ENCODE measurements at places on chromosomes 7 and 10.

GRCh38 chr10:123559066-123559822, 106.9 kb upstream of the GPR26 start:
- DNase-seq, result no peak

DNA sequence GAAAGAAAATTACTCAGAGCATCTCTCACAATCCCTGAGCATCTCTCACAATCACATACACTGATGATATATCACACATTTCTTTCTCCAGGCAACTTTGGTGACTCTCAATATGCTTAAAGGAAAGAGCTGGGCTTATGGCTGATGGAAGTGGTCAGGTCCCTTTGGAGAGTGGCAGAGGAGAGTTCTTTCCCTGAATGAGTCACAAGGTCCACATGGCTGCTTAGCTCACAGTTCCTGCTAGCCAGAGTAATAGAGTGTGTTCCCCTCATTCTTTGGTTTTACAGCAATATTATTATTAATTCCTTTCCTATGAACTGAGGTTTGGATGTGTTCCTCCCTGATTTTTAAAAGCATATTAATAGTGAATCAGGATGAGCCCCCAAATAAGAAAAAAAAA, 287.4 kb downstream of the C7orf25 start:
- no peak for DNase-seq

GRCh38 chr10:100553929-100554328, 18.2 kb downstream of the HIF1AN start:
- DNase-seq, result no peak

DNA sequence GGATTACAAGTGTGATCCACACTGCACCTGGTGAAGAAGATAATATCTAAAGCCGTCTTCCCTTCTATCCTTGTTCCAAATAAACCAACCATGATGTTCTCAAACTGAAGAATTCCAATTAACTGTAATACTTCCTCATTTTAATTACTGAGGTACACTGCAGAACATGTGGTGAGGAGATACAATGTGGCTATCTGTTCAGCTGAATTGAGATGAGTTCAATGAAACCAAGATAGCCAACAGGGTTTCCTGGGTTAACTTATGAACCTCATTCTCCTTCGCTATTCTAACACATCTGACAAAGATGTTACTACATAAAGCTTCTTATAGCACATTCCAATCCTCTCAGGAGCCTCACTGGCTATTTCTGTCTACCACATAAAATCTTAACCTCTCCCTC, 75.5 kb downstream of the RAPGEF5 start:
- DNase-seq, result no peak

GRCh38 chr10:61795147-61795546, 106.4 kb upstream of the ARID5B start:
- DNase-seq, result no peak

- no peak for DNase-seq
Observed at GRCh38 chr10:114584419-114584818, 73.7 kb downstream of the ABLIM1 start.

GRCh38 chr7:36758879-36759278, 34.6 kb upstream of the AOAH start:
- no peak for DNase-seq

GRCh38 chr10:122245136-122245535, 26.0 kb upstream of the BTBD16 start:
- DNase-seq, result no peak

- no peak for DNase-seq
Observed at GRCh38 chr7:135490783-135491182, 19.1 kb downstream of the CNOT4 start.

DNA sequence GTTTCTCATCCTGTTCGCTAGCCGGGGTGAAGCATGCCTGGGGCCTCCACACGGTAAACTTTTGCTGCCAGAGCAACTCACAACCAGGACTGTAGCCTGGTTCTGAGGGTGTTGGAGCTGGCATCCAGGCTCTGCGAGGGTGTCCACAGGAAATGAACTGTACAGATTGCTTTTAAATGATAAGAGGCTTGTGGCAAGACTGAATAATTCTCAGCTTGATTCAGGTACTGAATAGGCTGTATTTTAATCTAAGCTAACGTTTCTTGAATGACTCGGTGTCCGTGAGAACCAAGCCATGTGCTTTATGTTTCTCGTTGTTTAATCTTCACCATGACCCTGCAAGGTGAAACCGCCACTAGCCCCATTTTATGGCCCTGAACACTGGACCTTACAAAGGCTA, 49.3 kb downstream of the EEPD1 start:
- no peak for DNase-seq

- DNase-seq, result peak; percentile 84
Observed at GRCh38 chr10:69392481-69393000, 24.2 kb downstream of the TACR2 start.

DNA sequence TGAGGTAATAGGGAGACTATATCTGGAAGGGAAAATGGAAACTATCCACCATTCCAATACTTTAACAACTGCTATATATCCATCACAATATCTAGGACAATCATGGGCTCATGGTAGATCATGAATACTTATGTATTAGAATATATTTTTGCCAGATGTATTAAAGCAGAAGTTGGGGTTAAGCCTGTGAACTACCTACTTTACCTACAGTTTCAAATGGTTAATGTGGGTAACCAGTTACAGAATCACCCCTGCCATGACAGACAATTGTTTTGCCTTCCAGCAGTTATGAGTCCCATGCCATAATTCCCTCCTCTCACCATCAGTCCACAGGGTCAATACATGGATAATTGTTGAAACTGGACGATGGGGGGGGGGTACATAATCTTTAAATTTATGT, 29.9 kb upstream of the RAPGEF5 start:
- no peak for DNase-seq

DNA sequence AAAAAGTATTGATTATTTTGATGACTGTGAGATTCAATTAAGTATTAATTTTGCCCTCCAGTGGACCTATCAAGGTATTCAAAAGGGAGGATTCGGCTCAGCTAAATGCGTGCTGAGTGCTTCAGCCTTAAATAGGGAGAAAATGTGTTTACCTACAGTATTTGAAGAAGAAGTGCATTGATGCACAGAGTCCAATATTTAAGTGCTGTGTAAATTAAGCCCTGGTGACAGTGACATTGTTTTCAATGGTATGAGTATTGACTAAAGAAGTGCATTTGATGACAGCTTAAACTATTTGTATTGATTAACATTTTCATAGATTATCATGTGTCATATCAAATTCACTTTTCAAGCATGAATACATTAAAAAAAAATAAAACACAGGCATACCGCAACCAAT, 106.6 kb downstream of the POU6F2 start:
- DNase-seq, result no peak

- no peak for DNase-seq
Observed at GRCh38 chr10:4770801-4771553, 55.0 kb upstream of the AKR1E2 start.

GRCh38 chr10:10891124-10892082, 126.3 kb upstream of the CELF2 start:
- no peak for DNase-seq

GRCh38 chr10:18665815-18666558, 6.8 kb downstream of the ARL5B start:
- DNase-seq, result no peak

GRCh38 chr10:103177123-103177522, 15.9 kb downstream of the NT5C2 start:
- DNase-seq, result no peak

GRCh38 chr10:119104654-119105015, 722 bp downstream of the DENND10 start:
- DNase-seq, result no peak

GRCh38 chr7:151252961-151253711, 4.6 kb upstream of the SMARCD3 start:
- DNase-seq, result no peak

GRCh38 chr7:64733550-64734240, 60.5 kb upstream of the ZNF138 start:
- DNase-seq, result no peak

DNA sequence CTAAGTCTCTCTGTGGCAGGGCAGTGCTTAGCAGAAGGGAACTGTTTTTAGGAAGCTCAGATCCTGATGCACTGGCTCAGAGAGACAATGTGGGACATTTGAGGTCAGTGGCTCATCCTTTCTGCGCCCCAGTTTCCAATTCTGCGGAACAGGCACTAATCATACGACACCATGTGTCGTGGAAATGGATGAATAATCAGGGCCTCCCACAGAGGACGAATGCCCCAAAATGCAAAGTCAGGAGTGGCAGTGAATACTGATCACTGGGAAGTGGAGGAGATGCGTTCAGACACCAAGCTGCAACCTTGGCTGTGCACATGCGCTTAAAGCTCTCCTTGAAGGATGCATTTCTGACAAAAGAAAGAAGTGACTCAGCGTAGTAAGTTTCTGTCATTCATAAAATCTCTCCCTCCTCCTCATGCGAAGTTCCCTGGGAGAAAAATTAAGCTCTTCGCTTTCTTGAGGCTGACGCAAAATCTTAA, 21.9 kb upstream of the ECHDC3 start:
- no peak for DNase-seq

DNA sequence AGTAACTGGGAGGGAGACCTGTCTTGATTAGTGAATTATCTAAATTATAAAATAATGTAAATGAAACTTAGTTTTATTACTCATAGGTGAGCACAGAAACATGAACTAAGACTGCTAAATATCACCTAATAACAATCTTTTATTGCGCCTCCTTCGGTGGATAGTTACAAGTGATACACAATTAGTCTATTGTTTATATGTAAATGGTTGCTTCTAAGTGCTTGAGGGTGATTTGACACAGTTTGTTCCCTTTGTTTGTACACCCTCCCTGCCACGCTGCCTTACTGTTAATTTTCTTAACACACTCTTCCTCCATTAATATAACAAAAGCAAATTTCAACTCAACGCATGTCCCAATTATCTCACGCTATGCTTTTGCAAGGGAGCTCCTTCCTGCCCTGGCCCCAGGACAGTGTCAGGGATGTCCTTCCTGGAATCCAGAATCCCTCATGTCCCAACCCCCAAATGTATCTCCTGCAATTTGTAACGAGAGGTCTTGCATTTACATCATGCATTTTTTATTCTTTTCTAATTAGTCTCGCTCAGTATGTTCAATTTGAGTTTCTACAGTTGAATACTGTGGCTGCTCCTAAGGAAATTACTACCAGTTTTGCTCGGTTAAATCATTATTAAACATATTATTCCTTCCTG, 4.2 kb downstream of the NPSR1 start:
- no peak for DNase-seq

DNA sequence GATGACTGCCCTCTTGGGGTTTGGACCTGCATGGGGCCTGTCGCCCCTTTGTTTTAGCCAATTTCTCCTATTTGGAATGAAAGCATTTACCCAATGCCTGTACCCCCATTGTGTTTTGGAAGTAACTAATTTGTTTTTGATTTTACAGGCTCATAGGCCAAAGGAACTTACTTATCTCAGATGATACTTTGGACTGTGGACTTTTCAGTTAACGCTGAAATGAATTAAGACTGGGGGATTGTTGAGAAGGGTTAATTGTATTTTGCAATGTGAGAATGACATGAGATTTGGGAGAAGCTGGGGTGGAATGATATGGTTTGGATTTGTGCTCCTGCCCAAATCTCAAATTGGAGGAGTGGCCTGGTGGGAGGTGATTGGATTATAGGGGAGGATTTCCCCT, 185.8 kb upstream of the PHYHIPL start:
- no peak for DNase-seq

DNA sequence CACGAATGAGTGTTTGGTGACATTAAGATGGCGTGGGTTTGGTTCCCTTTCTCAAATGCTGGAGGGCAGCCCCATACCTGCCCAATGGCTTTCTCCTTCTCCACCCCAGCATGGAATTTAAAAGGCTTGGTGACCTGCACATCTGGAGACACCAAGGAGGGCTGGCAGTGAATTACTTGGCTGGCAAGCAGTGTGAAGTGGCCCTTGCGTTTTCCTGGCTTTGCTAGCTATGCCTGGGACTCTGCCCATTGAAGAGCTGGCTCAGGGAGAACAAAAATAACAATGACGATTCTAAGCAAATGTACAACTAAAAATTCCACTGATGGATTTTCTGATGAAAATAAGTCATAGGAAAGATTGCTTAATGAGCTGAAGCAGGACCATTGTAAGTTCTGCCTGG, 203.7 kb downstream of the CYP26A1 start:
- no peak for DNase-seq

DNA sequence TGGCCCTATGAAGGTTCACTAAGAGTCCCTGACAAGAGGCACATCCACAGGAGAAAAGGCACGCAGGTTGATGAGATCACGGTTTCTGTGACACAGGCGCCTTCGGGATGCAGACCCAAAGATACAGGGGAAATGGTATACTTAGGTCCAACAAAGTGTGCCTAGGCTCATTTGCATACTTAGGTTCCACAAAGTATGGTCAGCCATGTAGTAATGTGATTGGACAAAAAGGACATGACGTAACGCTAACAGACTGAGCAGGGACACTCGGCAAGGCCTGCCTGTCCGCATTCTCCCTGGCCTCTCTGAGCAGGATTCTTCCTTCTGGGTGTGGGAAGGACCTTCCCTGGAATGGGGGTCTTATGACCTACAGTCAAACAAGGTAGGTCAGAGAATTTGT, 190.6 kb downstream of the CELF2 start:
- no peak for DNase-seq

GRCh38 chr7:151853896-151854719, 22.8 kb downstream of the PRKAG2 start:
- no peak for DNase-seq

- no peak for DNase-seq
Observed at GRCh38 chr10:91032611-91033206, 111.8 kb upstream of the ANKRD1 start.

- DNase-seq, result no peak
Observed at GRCh38 chr10:77284797-77285196, 352.8 kb downstream of the KCNMA1 start.

DNA sequence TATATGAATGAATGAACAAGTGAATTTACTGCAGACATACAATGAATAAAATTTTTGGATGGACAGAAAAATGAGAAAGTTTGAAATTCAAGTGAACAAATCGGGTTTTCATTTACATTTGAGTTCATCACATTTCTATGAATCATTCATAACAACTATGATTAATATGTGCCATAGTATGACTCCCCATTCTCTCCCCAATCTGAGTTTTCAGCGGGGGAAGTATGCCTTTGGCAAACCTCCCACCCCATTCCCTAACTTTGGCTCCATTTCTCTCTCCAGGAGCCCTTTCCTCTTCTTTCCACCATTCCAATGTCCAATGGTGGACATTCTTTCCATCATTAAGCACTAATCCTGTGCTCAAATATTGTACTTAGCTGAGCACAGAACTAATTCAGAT, 96.8 kb upstream of the LSM8 start:
- DNase-seq, result no peak

DNA sequence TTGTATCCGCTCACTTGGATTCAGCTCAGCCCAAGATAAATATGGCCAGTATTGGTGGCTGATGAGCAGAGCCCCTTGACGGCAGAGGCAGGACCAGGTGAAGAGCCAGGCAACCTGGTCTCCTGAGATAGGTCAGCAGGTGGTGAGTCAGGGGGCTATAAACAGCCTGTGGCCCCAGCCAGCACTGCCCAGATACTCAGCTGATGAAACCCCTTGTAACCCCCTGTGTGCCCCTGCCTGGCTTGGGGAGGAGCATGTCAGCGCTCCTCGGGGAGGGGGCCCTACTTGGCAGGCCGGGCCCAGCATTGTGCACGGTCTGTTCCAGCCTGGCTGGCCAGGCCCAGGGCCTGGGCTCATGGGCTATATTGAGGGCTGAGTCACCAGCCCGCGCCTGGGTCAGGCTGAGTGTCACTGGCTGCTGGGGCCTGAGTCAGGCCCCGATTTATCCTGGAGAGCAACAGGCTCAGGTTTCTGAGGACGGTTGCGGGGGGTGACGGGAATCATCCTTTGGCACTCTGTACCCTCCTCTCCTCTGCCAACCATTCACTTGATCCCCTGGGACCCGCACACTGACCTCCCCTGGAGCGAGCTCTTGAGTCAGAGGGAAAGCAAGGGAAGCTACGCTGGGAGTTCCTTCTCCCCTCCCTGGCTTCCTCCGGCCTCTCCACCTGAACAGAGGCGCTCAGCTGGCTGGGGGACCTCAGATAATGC, 2.8 kb upstream of the FLNC start:
- no peak for DNase-seq

Data from NCI-H1694 (cell line).